ENCODE measurements at places on chromosomes 13 and 19. TPM values are rescaled to one million over a fixed set of nuclear protein-coding genes. Genes with fewer than 3 reads are reported as not detected.

MEDAG gene
- 22.1 TPM for total RNA-seq

TRMT1 gene
- total RNA-seq = 35.3 TPM

FUT2 gene
- total RNA-seq = not detected

ZNF460 gene
- total RNA-seq = 54.4 TPM

All from subcutaneous preadipocyte (primary cell).